Urothelium cell line (cell line): ENCODE measurements at places on chromosomes 6 and 20.
A peak's percentile ranks its signal among the peaks of the same experiment; 100 is the strongest.

GRCh38 chr6:159047891-159048685 lies 3.3 kb upstream of the TAGAP start:
- DNase-seq: no peak

- DNase-seq: no peak
These were observed 7.4 kb upstream of the KIF16B start for GRCh38 chr20:16580620-16581019.

DNA sequence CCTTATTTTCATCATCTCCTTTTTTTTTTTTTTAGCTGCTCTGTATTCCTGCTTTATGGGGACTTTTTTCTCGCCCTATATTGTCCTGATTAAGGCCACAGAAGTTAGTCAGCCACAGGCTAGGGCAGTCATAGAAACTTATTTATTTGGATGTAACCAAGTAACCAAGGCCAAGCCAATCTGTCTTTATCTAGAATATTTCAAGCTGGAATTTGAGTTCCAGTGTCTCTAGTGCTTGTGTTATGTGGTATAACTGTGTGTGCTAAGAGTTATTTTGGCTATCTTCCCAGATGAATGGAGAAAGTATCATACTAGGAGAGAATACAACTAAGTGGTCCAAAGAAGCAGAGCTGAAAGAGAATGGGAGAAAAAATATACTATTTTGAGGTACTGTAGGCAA lies 751.5 kb downstream of the CBLN4 start:
- no peak for DNase-seq

GRCh38 chr20:46255440-46256104 lies 52.7 kb downstream of the CDH22 start:
- DNase-seq: peak; percentile 98

GRCh38 chr20:49281059-49281912 lies 3.4 kb upstream of the ZNFX1 start:
- peak; percentile 61 for DNase-seq

DNA sequence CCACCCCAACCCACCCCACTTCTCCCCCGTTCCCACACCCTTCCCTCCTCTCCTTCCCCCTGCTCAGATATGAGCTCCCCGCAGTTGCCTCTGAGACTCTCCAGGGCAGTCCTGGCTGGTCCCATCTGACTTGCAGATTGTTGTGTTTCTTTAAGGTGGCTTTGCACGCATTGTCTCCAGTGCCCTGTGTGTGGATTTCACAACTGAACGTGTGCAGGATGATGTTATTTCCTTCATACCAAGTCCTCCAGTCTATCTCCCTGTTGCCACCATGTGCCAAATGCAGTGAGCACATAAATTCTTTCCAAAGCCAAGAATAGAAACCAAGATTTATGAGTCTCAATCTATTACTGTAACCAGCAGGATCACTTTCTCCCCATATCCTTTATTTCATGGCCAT lies 79.1 kb downstream of the TMEM242 start:
- DNase-seq: no peak

DNA sequence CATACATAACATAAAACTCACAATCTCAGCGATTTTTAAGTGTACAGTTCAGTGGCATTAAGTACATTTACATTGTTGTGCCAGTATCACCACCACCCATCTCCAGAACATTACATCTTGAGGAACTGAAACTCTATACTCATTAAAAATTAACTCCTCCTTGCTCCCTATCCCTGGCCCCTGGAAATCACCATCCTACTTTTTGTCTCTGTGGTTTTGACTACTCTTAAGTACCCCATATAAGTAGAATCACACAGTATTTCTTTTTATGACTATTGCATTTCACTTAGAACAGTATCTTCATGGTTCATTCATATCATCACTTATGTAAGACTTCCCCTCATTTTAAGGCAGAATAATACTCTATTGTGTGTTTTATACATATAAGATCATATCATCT lies 1108.1 kb downstream of the GRIK2 start:
- DNase-seq: no peak
